ENCODE measurements at places on chromosomes 13 and 19. TPM values are rescaled to one million over a fixed set of nuclear protein-coding genes. Genes with fewer than 3 reads are reported as not detected.

DNA sequence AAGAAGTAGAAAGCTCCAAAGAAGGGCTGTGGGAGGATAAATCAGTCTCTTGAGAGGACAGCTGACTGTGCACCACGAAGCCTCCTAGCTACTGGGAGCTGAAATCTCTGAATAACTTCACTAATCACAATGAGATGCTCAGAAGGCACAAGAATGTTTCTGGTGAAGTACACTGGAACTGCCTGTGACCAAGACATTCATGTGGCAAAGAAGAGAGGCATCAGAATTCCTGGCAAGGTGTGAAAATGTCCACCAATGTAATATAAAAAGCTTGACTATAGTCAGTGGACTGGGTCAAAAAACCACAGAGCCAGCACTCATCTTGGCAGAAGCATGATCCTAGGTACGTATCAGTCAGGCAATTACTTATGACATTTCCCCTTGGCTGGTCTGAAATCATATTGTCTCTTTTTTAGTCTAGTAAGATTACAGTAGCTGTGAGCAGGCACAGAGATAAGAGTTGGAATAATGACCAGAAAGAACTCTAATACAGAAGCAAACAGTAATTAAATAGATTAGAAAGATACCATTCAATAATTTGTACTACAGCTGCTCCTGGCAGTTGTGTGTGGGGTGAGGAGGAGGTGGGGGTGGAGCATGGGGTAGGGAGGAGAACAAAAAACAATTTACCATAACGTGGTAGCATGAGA is 434.7 kb downstream of the DIAPH3 start:
- H3K36me3 ChIP-seq: no peaks in the 10 kb centered on the region
- no peak overlapping the region for H3K27ac ChIP-seq
- DNase-seq: no peak
- no peak overlapping the region for H3K4me3 ChIP-seq
- H3K27me3 ChIP-seq: no peaks in the 10 kb centered on the region

DNA sequence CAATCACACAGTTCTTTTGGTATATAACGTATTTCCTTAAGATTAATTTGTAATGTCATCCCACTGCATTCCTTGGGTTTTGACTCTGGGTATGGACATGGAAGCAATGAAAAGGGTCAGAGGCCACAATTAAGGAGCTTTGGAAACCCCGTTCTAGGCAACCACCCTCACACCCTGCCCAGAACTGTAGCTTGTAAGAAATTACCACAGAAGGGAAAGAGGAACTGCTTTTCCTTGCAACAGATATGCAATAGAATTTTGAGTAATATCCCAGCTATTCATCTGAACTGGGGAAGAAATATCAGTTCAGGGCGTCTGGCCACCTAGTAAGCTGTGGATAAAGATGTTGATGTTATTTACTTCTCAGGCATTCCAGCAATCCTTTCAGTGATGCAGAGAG is 985 bp upstream of the CLC start:
- H3K27me3 ChIP-seq: no peaks in the 10 kb centered on the region
- no peak overlapping the region for H3K4me3 ChIP-seq
- H3K36me3 ChIP-seq: no peaks in the 10 kb centered on the region

DNA sequence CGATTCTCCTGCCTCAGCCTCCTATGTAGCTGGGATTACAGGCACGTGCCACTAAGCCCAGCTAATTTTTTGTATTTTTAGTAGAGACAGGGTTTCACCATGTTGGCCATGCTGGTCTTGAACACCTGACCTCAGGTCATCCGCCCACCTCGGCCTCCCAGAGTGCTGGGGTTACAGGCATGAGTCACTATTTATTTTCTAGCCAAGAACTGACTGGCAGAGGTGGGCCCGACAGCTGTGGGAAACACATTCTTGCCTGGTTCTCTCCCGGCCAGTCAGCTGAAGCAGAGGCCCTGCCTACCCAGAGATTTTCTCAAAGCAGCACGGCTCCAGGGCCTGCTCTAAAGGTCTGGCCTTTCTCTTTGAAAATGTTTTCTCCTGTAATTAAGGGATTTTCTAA is 108.0 kb downstream of the KCTD15 start:
- DNase-seq: no peak
- no peak overlapping the region for H3K4me3 ChIP-seq
- peaks cover 15% of the 10 kb centered on the region for H3K4me1 ChIP-seq

VSIG10L gene
- 2.1 TPM for total RNA-seq

Measured in colonic mucosa (tissue), 4 donors.